B cell (primary cell): ENCODE measurements at places on chromosomes 16 and 17.

- no peak for DNase-seq
Observed at GRCh38 chr16:85869785-85870558, 29.0 kb upstream of the IRF8 start.

- no peak for DNase-seq
Observed at GRCh38 chr16:79100447-79100846, 500.1 kb downstream of the MAF start.

DNA sequence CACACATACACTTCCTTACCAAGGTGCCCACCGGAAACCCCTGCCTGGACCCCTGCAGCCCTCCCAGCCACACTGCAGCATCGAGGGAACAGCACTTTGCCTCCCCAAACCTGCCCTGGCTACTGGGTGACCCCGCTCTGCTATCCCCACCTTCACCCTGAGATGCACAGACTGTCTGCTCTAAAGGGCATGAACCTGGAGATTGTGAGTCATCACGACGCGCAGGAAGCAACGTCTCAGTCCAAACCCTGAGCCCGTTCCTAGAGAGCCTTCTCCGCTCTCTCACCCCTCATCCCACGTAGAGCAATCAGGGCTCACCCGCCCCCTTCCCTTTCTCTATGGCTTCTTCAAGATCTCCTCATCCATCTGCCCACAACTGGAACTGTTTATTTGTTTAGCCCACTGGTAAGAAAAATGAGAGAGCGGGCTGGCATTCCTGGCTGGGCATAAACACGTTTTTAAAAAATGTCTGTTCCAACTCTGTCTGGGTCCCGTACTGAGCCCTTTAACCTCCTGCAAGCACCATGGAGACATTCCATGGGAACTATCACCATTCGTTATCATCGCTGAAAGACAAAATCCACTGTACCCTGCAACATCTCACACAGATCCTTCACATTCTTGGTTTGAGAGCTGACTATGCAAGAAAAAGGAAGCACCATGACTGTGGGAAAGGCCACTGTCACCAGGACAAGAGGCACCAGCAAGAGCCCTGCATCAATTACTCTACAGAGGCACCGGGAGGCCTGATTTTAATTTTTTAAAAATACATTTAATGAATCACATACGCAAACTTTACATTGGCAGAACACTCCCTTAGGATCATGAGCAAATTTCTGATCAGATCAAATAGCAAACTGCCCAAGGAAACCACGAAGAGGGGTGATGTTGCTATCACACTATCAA, 28.2 kb downstream of the ZFHX3 start:
- DNase-seq = no peak

DNA sequence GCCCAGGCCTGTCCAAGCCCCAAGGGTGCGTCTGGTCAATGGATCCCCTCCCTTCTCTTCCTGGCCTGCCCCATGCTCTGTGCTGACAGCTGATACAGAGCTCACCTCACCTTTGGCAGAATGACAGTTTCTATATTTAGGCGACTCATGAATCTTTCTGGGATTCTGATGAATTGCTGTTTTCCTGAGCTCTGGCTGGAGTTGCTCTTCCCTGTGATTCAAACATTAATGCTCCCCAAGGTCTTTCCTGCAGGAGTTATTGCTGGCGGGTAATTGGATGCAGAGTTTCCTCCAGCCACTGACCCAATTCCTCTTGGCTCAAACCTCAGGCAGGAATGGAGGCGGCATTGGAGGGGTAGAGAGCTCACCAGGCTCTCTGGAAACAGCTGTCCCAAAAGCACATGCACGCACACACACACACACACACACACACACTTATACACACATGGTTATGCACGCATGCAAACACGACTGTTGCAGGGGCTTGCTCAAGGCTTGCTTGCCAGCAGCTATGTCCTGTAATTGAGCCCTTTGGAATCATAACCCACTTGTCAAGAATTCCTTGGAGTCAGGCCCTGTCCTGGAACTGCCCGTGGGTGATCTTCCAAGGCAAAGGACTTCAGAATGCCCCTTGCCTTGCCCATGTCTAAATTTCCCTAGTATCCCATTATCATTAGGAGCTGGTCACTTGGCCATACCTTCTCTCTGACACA, 128.8 kb downstream of the ASIC2 start:
- DNase-seq = no peak

DNA sequence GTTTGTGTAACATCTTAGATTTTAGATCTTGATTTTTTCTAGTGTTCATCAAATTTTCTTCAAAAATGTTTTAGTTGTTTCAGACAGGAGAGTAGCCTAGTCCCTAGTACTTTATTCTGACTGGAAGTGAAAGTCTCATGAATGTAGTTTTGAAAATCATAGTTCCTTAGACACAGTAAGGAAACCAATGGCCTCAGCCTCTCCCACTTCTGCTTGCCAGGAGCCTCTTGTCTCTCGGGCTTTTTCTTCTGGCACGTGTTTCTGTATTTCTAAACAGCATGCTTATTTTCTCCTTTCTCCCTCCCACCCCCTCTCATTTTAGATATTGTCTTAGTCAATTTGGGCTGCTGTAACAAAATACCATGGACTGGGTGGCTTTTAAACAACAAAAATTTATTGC, 9.8 kb downstream of the SLFN5 start:
- no peak for DNase-seq

- DNase-seq = no peak
Observed at GRCh38 chr16:2614761-2615191, 67.5 kb upstream of the KCTD5 start.

GRCh38 chr16:62105244-62105643, 69.0 kb upstream of the CDH8 start:
- no peak for DNase-seq

GRCh38 chr16:77014441-77014840, 176.5 kb upstream of the MON1B start:
- DNase-seq = no peak

DNA sequence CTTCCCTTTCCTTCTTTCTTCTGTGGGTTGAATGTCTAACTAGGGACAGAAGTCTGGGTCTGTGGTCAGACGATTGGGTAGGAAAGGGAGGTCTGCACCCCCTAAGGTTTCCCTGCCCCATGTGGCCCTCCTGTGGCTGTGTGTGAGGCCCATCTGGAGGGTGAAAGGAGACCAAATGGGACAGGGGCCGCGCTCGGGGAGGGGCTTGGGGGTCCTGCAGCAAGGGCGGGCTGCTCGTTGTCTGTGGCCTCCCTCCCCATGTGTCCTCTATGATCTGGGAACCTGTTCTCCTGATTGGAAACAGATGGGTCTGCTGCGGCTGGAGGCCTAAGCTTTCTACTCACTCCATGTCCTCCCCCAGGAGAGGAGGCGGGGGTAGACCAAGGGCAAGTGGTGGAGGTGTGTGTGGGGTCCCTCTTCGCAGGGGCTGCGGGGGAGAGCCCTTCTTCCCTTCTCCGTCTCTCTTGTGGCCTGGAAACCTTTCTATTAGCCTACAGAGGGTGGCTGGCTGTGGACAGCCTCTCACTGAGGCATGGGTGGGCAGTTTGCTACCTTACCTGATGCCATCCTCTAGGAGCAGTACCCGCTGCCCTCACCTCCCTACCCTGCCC, 18.6 kb downstream of the IGFBP4 start:
- DNase-seq = no peak

- no peak for DNase-seq
Observed at GRCh38 chr17:81672504-81672903, 6.0 kb downstream of the CCDC137 start.

- DNase-seq = no peak
Observed at GRCh38 chr16:62177351-62178203, 141.3 kb upstream of the CDH8 start.

DNA sequence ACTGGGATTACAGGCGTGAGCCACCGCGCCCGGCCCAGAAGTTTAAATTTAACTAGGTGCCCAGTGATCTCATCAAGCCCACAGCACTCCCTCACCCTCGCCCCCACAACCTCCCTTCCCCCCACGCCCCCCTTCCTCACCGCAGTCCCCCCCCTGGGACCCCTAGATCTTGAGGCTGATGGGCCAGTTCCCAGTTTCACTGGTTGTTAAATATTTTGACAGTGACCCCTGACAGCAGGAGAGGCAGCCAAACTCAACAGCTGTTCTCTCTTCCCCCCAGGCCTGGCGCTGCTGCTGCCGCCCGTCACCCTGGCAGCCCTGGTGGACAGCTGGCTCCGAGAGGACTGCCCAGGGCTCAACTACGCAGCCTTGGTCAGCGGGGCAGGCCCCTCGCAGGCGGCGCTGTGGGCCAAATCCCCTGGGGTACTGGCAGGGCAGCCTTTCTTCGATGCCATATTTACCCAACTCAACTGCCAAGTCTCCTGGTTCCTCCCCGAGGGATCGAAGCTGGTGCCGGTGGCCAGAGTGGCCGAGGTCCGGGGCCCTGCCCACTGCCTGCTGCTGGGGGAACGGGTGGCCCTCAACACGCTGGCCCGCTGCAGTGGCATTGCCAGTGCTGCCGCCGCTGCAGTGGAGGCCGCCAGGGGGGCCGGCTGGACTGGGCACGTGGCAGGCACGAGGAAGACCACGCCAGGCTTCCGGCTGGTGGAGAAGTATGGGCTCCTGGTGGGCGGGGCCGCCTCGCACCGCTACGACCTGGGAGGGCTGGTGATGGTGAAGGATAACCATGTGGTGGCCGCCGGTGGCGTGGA, 15.6 kb downstream of the QPRT start:
- no peak for DNase-seq

DNA sequence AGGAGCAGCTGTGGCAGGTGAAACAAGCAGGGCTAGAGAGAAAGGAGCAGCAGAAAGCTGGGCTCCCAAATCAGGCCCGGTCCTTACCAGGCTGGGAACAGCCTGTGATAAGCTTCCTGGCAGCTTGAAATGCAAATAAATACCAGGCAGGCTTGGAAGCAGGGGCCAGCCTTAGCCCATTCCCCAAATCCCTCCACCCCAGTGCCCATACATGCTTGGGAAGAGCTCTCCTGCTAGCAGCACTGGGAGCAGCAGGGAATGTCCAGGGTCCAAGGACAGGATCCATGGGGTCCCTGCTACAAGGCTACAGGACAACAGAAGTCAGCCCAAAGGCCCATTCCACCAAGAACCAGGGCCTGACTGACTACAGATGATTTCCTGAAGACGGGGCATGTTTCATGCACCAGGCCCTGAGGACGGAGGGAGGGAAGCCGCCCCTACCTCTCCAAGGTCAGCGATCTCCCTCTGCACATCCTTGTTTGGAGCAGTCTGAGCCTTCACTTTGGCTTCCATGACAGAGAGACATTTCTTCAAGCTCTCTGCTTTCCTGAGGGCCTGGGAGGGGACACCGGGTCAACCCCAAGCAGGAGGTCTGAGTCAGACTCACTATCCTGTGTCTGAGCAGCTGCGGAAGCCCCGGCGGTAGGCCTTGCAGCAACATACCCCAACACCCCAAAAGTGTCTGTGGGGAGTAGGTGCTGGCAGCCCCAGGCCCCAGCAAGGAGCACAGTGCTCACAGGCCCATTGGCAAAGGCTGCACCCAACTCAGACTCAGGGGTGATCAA, 2.6 kb upstream of the EXOSC6 start:
- DNase-seq = no peak

- no peak for DNase-seq
Observed at GRCh38 chr16:15876503-15876902, 11.9 kb downstream of the CEP20 start.

GRCh38 chr17:62965174-62965685, 805 bp upstream of the TANC2 start:
- no peak for DNase-seq
